ENCODE measurements at places on chromosomes 2 and 18. TPM values are rescaled to one million over a fixed set of nuclear protein-coding genes. Genes with fewer than 3 reads are reported as not detected.

The SLC38A11 gene
- not detected for polyA plus RNA-seq

The ADGRF3 gene
- polyA plus RNA-seq: 0.54 TPM

The MBD5 gene
- polyA plus RNA-seq: 9.7 TPM

The ACVR1C gene
- polyA plus RNA-seq: 0.21 TPM

The ATP6V1C2 gene
- 0.29 TPM for polyA plus RNA-seq

The EGR4 gene
- polyA plus RNA-seq: not detected

The NFE2L2 gene
- polyA plus RNA-seq: 13.8 TPM

The MDH1B gene
- 1.5 TPM for polyA plus RNA-seq

The MPP4 gene
- not detected for polyA plus RNA-seq

Data from H1 (cell line).